ENCODE measurements at places on chromosomes 1 and 21.
A peak's percentile ranks its signal among the peaks of the same experiment; 100 is the strongest.

DNA sequence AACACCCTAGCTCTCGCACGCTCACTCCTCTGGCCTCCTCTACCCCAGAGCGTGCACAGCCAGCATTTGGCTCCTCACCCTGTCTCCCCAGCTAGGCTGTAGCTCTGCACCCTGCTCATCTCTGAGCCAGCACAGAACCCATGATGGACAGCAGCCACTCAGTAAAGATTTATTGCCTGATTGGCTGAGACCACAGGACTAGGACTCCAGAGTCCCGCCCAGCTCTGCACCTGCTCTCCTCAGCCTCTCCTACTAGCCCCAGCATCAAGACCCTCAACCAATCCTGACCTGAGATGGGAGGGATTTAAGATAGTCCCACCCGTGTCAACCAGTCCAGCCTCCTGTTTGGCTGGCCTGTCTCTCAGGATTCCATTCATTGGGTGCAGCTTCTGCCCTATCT lies 9.3 kb downstream of the C1QB start:
- DNase-seq: peak; percentile 10

GRCh38 chr1:239897458-239897857 lies 194.2 kb upstream of the FMN2 start:
- no peak for DNase-seq

- no peak for DNase-seq
Measured at GRCh38 chr1:229040630-229041358, 230.1 kb upstream of the RAB4A start.

DNA sequence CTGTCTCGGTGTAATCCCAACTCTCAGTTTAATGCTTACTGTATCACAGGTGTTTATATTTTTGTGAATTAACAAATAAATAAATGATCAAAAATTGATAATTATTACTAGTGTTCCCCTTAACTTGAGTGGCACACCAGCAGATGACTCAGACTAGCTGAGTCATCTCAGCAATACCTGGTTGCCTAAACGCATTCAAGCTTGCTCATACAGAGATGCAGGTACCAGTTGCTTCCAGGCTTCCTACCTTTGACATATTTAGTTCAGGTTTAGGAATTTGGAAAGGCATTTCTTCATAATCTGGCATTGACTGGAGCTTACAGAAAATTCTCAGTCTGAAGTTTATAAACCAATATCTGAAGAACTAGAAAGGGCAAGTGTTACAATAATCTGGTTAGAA lies 78.9 kb upstream of the LMO4 start:
- DNase-seq: peak; percentile 91
